D721Med (cell line): ENCODE measurements at places on chromosomes 3 and 15.
A peak's percentile ranks its signal among the peaks of the same experiment; 100 is the strongest.

DNA sequence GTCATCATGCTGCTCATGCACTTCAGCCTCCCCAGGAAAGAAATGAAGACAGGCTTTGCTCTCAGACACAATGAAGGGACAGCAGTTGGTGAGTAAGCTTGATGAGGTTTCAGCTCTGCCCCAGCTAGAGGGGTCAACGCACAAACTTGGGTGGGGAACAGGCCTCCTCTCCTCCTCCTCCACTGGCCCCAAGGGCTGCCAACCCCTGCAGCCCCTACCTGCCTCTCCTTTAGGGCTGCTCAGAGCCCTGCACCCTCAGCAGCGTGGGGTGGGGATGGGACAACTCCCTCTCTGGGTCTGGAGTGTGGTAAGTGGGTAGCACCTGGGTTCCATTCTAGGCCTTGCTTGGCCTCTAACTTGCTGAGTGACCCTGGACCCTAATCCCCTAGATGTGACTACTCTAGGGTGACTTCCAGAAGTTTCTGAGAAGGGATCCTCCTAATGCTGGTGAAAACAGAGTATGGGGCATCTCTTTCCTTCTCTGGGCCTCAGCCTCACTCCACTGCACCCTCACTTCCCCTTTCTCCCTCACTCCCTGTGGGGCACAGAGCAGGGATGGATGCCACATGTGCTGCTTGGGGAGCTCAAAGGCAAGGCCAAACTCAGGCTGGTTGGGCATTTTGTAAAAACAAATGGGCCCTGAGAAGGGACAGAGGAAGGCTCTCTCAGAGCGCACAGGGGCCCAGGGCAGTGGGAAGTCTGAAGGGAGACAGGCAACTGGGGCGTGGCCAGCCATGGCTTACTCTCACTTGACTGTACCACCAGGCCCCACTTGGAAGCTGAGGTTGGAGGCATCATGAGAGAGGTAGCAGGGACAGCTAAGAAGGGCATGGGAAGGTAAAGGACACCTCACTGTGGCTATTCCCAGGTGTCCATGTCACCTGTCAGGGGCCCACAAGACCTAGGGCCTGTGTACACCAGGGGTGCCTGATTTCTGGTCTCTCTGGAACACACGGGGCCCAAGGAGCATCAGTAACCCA is 64.0 kb downstream of the SYNM start:
- DNase-seq: no peak

GRCh38 chr3:39101022-39101689 is 6.3 kb downstream of the GORASP1 start:
- DNase-seq: peak; percentile 88

GRCh38 chr3:18761530-18761929 is 336.4 kb upstream of the SATB1 start:
- DNase-seq: no peak

- no peak for DNase-seq
Observed at GRCh38 chr15:72591361-72591760, 63.1 kb upstream of the GOLGA6B start.

DNA sequence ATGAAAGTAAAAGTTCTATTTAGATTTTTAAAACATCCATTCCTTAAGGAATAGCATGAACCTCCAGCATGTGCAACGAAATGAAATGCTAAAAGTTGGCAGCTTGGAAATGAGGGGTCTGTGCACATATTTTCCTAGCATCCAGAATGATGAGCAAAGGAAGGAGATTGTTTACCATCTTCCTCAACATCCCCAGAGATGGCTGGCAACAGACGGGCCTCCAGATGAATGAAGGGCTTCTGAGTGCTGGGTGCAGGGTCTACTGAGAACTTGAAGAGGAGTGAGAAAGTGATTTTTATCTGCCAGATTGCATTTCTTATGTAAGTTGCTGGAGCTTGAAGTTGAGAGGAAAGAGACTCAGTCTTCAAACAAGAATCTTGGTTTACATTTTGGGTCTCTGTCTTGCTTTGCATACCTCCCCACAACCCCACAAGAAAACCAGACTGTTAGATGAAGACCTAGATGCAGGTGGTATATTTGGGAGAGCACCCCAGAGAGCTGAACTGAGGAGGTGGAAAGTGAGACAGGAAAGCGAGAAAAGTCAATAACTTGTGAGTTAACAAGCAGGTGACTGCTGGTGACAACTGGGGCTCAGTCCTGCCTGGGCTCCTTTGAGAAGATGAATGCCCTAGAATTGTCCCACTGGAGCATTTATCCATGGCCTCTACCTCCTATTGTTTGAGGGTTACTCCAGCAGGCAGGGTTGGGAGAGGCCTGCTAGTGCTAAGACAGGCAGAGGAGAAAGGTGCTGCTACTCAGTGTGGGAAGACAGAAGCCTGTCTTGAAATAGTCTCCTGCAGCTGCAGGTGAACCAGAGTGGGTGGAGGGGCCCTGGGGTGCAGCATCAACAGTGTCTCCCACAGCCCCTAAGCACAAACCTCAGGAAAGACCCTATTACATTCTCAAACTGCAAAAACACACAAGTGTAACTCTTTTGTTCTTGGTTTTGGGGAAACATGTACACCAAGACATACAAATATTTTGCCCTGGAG is 10.5 kb upstream of the CCK start:
- DNase-seq: no peak
